ENCODE measurements at places on chromosomes 16 and 17.

GRCh38 chr16:87806261-87806640, 40.5 kb upstream of the KLHDC4 start:
- DNase-seq = no peak

DNA sequence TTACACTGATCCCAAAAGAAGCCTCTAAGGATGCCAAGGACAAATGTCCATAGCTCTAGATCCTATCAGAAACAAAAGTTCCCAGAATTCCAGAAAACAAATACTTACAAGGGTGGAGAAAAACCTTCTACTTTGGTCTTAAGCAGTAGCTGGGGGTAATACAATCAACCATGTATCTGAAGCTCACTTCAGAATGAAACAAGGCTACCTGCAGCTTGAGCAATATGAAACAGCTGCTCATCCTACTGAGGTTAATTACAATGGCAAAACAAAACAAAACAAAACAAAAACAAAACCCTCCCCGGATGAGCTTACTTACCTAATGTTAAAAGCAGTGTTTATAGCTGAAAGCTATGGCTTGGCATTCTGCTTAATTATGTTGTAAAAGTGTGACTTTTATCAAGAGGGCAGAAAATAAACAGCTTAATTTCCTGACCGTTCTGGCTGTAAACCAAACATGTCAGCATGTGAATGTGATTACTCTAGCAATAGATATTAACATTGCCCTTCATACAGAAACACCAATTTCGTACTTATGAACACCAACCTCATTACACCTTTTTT, 10.5 kb downstream of the PDZD9 start:
- DNase-seq = no peak

DNA sequence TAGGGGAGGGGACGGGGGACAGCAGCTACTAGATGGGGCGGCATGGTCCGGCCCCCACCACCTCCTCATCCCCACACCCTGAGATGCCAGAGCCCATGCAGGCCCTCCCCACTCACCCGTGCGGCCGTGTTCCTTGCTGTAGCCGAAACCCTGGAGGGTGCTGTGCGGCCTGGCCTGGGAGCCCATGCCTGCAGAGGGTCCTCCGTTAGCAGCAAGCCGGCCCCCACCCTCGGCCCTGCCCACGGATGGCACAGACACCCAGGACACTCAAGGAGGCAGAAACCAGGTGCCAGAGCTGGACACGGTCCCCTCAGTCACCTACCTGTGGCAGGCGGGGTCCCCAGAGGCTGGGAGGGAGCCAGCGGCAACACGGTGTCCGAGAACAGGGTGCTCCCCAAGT, 5.5 kb downstream of the TEPSIN start:
- DNase-seq = no peak

- DNase-seq = peak; percentile 17
Measured at GRCh38 chr17:42221886-42222745, 27.8 kb upstream of the GHDC start.

GRCh38 chr16:70708366-70709246, 22.8 kb upstream of the MTSS2 start:
- DNase-seq = no peak
